GM12878 (cell line): ENCODE measurements at places on chromosomes 3 and 15. TPM values are rescaled to one million over a fixed set of nuclear protein-coding genes. Genes with fewer than 3 reads are reported as not detected.

ADAMTS7 gene
- 0.08 and 0.28 TPM in 2 replicates for total RNA-seq

ASB7 gene
- 11.7 and 13.2 TPM in 2 replicates for total RNA-seq

LRRC58 gene
- 17.9 and 19.7 TPM in 2 replicates for total RNA-seq

SLC9C1 gene
- total RNA-seq = not detected in 2 replicates

GOLGA6L4 gene
- 1.3 TPM in 1 of 2 replicates, not detected in the other for total RNA-seq

CAND2 gene
- total RNA-seq = 1.6 and 1.9 TPM in 2 replicates

TF gene
- 6.0 and 8.9 TPM in 2 replicates for total RNA-seq

LMAN1L gene
- not detected in 2 replicates for total RNA-seq

MCF2L2 gene
- 1.6 and 2.2 TPM in 2 replicates for total RNA-seq

GOLGA8J gene
- not detected in 2 replicates for total RNA-seq
